Aorta (tissue), 5 donors: ENCODE measurements at places on chromosomes 3 and 15. TPM values are rescaled to one million over a fixed set of nuclear protein-coding genes. Genes with fewer than 3 reads are reported as not detected.

- no peak for DNase-seq
These were observed 119.4 kb upstream of the GADL1 start for GRCh38 chr3:31013843-31014242.

DNA sequence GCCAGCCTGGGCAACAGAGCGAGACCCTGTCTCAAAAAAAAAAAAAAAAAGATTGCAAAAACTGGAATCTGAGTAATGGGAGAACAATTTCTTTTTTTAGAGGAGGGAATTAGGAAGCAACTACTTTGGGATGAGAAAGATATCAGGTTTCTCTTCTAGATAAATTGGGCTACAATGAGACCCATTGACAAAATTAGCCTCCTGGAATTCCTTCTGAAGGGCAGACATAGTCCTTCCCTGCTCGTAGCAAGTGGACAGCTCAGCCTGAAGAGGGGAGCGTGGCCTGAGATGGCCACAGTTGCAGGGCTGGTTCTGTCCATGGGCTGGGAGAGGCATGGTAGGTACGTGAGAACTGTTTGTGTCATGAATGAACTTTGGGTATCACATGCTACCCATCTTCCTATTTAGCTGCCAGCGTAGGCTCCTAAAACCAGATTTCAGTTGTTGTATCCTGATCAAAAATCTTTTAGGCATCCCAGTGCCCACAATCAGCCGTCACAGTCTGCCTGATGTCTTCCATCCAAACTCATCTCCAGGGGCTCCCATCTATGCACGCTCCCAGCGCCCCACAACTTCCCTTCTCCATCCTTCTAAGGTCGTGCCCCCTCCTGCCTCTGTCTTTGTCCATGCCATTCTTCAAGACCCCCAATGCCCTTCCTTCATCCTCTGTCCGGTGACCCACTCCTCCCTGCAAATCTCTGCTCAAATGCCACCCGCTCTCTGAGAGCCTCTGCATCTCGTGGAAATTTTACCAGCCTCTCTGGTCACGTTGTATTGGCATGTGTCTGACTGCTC, 92.0 kb upstream of the NR2E3 start:
- DNase-seq, result no peak

DNA sequence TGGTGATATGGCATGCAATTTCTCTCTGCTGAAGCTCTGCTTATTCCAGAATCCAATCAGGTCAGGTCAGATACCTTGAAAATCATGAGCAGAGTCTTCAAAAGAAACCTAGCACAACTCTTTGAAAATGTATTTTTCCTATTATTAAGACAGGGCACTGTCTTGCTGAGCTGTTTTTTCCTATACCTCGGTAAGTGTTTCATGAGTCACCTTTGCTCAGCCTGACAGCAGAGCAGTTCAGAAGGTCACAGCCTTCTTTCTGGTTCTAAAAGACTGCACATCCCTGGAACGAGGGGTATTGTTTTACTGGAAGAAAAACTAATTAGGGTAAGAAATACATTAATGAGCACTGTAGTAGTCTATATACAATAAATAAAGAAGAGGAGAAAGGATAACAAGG, 422.0 kb downstream of the SOX2 start:
- no peak for DNase-seq

DNA sequence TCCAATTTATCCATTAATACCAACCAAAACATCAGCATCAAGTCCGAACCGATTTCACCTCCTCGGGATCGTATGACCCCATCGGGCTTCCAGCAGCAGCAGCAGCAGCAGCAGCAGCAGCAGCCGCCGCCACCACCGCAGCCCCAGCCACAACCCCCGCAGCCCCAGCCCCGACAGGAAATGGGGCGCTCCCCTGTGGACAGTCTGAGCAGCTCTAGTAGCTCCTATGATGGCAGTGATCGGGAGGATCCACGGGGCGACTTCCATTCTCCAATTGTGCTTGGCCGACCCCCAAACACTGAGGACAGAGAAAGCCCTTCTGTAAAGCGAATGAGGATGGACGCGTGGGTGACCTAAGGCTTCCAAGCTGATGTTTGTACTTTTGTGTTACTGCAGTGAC, 20.8 kb downstream of the LYSMD4 start:
- no peak for DNase-seq

- peak; percentile 49 for DNase-seq
These were observed at the start of gene COL6A5 for GRCh38 chr3:130345487-130346079. TSS of gene COL6A5 (plus strand) at chr3:130345672. CDS start at chr3:130373639, 27,967 bp downstream.

DNA sequence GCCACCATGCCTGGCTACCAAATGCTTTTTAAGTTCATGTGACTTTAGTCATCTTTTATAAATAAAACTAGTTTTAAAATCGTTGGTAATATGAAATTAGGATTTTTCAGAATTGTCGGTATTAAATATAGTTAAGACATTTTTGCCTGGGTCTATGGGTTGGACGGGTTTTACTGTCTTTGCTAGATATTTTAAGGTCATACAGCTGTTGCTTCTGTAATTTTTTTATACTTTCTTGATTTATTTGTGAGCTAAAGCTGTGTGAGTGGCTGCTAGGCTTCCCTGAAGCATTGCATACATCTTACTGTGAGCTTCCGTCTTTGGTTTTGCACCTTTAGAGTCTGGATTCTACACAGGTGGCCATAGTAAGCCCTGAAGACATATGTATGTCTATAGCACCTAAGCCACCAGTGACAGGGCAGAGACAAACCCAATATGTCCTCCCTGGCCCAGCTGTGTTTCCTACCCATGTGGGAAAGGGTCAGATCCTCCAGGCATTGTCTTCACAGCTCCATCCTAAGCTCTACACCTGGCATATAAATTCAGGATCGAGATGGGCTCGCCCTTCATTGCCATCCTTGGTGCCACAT, 16.6 kb upstream of the ZNF710 start:
- DNase-seq, result no peak

The TMC3 gene
- 0.81 TPM for total RNA-seq

The GATA2 gene
- total RNA-seq, result 39.5 TPM

DNA sequence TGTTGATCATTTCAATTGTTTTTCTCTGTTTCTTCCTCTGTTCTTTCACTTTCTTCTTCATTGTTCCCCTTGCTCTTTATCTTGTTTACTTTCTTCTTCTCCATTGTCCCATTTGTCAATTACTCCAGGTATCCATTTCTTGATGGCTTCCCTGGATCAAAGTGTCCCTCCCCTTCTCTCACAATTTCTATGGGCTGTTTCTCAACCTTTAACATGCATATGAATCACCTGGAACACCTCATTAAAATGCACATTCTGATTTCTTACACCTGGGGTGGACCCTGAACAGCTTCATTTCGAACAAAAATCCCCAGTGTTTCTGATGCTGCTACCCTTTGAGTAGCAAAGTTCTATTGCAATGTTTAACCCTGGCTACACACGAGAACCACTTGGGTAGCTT, 454.8 kb downstream of the EPHA6 start:
- DNase-seq, result no peak

GRCh38 chr3:33419948-33420347, 20.3 kb downstream of the UBP1 start:
- no peak for DNase-seq

DNA sequence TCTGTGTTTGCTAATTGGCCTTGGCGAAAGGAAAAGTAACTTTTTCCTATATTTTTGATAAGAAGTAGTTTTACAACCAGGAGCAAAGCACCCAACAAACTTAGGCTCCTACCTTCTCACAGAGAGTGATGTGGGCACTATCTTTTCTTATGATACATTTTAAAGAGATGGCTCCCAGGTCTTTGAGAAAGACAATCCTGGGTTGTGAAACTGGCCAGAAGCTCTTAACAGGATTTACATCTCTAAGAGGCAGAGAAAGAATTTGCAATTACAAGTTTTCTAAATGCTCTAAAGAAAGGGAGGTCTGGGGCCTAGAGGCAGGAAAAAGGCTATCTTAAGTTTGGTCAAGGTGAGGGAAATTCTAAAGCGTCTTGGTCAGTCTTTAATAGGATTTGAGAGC, 609.7 kb downstream of the VGLL3 start:
- DNase-seq, result no peak

DNA sequence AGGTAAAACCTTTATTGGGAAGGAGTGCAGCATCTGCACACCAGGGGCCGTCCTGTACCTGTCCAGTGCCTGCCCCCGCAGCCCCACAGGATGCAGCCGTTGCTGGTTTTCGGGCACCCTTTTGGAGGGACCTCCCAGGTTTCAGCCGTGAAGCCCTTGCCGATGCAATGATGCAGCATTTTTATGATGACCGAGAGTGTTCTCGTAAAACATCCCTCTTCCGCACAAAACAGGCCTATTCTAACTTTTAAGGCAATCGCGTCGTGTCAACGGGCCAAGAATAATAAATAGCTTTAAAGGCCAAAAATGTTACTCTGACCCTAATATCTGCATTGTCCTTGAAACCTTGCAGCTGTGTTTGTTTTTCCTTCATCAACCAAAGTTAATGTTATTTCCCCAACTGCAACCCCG, 126.1 kb downstream of the LRRK1 start:
- DNase-seq, result no peak

DNA sequence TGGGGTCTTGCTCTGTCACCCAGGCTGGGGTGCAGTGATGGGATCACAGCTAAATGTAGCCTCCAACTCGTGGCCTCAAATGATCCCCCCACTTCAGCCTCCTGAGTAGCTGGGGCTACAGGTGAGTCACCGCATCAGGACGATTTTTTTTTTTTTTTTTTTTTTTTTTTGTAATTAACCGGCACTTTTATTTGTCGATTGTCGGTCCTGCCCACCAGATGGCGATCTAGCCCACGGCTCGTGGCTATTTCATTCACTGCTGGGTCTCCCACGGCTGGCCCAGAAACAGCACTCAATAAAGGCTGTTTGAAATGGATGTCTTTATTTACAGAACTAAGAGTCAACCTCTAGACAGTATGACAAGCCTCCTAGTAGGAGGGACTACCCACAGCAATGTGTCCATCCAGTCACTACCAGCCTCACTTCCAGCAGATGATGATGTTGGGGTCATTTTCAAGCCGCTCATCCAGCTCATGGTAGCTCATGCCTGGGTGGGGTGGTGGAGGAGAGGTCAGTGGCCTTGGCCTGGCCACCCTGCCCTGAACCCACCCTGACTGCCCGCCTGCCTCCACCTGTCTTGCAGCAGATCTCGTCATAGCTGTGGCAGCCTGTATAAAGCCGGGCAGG, 1.8 kb upstream of the ZMYND10 start:
- DNase-seq, result peak; percentile 83

DNA sequence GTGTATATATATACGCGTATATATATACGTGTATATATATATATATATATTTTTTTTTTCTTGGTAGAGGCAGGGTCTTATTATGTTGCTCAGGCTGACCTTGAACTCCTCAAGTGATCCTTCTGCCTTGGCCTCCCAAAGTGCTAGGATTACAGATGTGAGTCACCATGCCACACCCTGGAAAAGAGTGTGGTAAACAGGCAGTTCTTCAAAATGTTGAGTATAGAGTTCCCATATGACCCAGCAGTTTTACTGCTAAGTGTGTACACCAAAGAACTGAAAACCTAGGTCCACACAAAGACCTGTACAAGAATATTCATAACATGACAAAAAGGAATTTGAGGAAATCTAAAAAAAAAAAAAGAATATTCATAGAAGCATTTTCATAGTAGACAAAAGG, 71.8 kb upstream of the GCNT3 start:
- no peak for DNase-seq

The OR5H2 gene
- total RNA-seq, result not detected

The TUSC7 gene
- total RNA-seq, result not detected
